ENCODE measurements at places on chromosomes 1 and 21.

DNA sequence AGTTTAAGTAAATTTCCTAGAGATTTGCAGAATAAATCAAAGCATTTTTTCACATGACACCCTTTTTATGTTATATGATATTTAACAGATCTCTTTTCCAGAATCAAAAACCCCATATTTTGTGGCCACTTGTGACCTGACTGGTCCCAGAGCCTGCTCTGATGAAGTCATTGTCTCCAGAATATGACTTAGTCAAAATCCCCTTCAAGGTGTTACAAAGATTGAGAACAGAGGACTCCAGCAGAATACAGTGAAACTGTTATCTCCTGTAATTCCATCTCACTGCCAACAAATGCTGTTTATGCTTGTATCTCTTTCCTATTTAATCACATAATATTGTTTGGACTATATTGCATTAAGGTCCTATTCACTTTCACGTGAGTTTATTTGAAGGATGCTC lies 25.6 kb downstream of the RGS1 start:
- no peak for DNase-seq

DNA sequence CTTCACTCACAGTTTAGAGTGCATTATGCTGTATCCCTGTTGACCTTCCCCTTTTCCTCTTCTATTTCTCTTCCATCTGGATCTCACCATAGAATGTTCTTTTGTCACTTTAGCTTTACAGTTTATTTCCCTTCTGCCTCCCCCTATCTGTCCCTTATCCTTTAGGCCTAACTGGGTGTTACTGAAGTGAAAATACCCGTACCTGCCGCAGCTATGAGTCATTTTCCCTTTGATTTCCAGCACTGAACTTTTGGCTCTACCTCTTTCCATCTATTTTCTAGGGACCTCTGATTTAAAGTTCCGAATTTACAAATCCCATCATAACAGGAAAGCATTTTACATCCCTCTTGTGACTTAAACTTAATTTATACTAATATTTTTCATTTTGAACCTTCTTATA lies 19.7 kb downstream of the ITSN1 start:
- DNase-seq = no peak

DNA sequence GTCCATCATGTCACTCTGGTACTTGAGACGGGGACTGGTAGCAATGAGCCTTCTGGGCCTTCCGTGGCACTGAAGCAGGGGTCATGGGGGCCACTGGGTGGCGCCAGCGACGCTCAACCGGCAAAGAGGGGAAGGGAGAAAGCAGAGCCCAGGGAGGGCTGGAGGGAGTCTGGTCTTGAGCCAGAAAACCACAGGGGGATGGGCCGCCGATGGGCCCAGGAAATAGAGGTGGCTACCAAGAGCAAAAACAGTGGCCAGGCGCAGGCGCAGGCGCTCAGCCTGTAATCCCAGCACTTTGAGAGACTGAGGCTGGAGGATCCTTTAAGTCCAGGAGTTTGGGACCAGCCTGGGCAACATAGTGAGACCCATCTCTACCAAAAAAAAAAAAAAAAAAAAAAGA lies 21.8 kb downstream of the EXOC8 start:
- DNase-seq = peak; percentile 38

GRCh38 chr1:29222686-29223085 lies 8.0 kb downstream of the MECR start:
- no peak for DNase-seq

GRCh38 chr1:116508984-116509980 lies 61.5 kb downstream of the CD58 start:
- DNase-seq = peak; percentile 74

GRCh38 chr1:116489231-116489697 lies 81.6 kb downstream of the CD58 start:
- no peak for DNase-seq

DNA sequence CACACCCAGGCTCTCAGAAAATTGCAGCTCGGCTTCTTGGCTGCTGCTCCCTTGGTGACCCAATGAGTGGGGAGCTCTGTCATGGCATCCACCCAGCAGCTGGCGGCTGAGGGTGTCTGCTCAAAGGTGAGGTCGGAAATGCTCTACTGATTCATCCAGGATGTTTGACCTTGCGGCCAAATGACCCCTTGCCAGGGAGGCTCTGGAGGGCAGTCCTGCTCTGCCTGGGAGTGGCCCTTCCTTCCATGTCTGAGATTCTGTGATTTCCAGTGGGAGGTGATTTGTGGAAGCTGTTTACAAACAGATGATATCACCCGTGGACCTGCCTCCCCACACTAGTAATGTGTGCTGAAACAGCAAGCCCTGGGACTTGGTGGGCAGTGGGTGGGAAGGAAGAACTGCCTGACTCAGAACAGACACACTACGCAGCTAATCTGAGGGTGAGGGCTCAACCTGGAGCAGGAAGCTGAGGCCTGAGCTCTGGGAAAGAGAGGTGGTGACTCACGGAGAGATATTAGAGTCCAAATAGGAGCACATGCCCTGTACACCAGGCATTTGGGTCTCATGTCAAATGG lies 3.0 kb downstream of the CRCT1 start:
- no peak for DNase-seq

DNA sequence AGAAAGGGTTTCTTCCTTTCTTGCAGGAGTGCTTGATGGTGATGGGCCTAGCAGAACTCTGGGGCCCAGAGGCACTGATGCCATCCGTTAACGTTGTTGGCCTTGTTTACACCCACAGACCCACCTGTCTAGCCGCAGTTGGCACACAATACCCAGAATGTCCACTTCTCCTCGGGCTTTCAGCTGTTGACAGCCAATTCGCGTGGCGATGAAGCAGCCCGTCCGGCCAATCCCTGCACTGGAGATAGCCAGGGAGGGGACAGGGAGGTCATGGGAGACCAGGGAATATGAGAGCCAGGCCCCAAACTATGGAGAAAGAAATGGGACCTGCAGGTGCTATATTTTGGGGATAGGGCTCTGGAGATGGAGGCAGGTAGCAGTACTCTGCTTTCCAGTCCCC lies 5.7 kb upstream of the ARL8A start:
- DNase-seq = no peak

GRCh38 chr1:228039006-228039903 lies 32.5 kb downstream of the WNT3A start:
- peak; percentile 36 for DNase-seq

GRCh38 chr1:90721210-90722194 lies 4.4 kb upstream of the BARHL2 start:
- no peak for DNase-seq
